ENCODE measurements at places on chromosomes 3 and 15.

DNA sequence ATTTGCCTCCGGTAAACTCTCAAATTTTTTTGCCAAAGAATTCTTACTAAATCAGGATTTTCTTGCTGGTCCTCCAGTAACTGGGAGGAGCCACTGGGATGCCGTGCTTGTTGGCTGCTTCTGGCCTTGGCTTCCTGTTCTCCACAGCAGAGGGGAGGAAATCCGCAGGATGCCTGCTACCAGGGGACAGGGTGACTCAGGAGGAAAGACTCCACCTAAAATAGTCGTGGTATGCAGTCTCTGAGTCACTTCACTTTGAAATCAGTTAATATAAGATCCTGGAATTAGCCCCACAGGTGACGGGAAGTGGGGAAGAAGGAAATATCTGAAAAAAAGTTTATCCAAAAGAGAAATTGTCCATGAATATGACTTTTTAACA, 6.5 kb upstream of the TM4SF18 start:
- DNase-seq: peak; percentile 88

DNA sequence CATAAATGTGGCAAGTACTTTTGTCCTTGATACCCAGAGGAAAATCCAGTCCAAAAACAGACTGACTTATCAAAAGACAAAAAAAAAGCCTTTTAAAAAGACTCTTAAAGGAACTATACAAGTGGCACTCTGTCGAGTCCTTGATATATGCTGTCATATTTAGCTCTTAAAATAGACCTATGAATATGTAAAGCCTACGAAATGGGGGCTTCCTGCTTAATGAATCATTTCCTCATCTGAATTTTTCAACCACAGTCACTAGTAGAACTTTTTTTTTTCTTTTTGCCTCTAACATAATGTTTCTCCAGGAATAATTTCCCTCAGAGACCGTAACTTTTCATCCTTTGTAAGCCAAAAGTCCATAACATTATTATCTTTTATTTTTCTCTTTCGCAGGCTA, 95.8 kb downstream of the P3H2 start:
- DNase-seq: peak; percentile 64

DNA sequence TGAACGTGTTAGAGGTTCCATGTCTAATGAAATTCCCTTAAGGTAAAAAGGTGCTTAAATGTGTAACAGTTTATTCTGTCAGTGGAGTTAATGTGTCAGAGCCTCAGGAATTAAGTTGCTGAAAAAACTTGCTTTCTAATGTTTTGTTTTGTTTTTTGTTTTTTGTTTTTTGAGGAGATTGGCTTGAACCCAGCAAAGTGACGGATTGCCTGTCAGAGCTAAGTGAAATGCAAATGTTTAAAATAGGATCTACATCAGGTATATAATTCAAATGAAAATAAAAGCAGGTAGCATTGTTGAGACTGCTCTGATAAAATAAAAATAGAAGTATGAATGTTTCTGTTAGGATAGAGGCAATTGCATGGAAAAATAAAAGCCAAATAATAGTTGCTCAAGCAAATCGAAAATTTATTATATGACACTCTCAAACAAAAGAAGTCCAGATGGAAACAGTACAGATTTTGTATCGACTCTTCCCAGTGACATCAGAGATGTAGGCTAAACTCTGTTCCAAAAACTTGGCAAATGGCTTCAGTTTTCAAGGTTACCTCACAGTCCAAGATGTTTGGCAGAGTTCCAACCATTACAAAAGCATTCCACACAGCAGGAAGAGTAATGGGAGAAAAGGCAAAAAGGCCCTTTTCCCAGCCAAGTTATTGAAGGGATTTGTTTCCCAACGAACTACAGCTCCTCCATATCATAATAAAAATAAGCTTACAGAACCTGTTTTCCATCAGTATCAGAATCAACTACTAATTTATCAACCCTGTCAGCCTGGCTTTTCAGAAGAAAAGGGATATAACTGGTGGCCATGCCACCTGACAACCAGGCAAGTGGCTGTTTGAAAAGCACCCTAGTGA, 291.0 kb downstream of the TBL1XR1 start:
- DNase-seq: peak; percentile 35

- peak; percentile 9 for DNase-seq
Observed at GRCh38 chr15:48119277-48119676, 1.5 kb upstream of the SLC24A5 start.

GRCh38 chr15:67977414-67978089, 76.6 kb upstream of the PIAS1 start:
- DNase-seq: no peak

GRCh38 chr15:44300572-44300971, 12.1 kb downstream of the GOLM2 start:
- no peak for DNase-seq

- DNase-seq: no peak
Observed at GRCh38 chr15:68812069-68812468, 8.6 kb downstream of the ANP32A start.
